ENCODE measurements at places on chromosomes 1 and 21.

GRCh38 chr21:38352536-38353219 lies 95.9 kb downstream of the KCNJ15 start:
- DNase-seq: peak; percentile 79

DNA sequence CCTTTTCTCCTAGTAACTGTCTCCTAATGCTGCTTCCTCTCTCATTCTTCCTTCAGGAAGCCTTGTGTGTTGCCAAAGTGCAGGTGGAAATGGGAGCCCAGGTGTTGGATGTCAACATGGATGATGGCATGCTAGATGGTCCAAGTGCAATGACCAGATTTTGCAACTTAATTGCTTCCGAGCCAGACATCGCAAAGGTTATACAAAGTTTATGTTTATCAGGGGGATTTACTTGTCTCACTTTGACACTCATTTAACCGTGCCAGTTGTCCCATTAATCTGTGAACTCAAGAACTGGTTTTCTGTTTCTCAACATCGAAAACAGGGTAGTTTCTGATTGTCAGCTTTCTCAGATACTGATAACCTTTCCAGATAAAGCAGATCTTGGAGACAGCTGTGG lies 40.4 kb downstream of the MTR start:
- DNase-seq: no peak

- no peak for DNase-seq
These were observed 62.2 kb upstream of the ATP1B1 start for GRCh38 chr1:169044296-169044695.

DNA sequence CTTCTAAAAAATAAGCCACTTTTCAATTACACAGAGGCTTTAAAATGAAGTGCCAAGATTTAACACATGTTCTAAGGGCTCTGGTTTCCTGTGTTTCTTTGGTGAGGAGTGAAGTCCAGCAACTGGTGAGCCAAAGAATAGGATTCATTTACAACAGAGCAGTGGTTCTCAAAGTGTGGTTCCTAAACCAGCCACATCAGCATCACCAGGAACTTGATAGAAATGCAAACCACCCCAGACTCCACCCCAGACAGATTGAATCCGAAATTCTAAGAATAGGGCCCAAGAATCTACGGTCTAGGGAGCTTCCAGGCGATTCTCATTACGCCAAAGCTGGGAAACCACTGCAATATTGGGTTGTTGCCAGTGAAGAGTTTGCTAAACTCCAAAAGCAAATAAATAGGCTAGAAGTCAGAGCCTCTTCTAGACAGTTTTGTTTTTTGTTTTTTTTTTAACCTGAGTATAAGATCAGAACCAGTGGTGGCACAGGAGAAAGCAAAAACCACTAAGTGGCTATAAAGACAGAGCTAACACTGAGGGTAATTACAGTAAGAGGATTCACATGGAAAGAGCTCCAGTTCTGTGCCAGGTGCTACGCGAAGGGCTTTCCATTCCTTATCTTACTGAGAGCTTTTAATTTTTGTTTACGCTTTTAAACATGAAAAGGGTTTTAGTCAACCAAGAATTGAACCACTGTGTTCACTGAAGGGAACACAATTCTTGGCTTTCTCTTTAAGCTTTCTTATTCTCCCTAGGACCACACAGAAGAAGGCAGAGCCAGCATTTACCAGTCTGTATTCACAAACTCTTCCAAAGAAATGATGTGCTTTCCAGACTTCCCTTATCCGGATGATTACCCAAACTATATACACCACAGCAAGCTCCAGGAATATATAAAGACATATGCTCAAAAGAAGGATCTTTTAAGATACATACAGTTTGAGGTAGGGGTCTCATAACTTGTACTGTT lies 42.4 kb upstream of the FMO2 start:
- DNase-seq: peak; percentile 49

GRCh38 chr1:102191723-102192122 lies 195.0 kb upstream of the OLFM3 start:
- no peak for DNase-seq

- peak; percentile 86 for DNase-seq
These were observed 24.9 kb upstream of the KIRREL1 start for GRCh38 chr1:157968508-157968907.

DNA sequence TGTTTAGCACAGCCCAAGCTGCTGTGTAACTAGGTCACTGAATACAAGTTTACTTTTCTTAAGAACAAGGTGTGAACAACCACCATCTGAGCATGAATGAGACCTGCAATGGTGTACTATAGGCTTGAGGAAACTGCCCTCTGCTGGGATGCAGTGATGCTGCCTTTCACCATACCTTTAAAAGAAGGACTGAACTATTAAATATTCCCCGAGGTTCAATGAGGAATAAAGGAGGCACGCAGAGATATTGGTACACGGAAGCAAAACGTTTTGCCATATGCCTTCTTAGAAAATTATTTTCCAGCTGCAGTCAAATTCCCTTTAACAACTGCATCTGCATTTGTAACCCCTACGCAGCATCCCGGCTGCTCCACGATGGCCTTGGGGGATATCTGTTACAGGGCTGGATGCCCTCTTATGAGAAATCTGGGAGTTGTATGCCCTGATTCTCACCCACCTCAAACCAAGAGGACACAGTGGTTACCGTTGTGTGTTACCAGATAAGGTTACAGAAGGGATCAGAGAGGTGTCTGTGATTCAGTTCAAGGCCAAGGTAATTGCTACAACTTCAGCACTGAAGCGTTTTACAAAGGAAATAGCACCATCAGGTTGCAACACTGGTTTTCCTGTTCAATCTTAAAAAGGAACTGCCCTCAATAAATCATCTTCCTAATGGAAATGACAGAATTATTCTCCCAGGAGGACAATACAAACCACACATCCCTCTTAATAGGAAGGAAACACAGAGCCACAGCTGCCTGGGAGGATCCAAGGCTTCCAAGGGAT lies 470.5 kb downstream of the LTN1 start:
- peak; percentile 41 for DNase-seq

DNA sequence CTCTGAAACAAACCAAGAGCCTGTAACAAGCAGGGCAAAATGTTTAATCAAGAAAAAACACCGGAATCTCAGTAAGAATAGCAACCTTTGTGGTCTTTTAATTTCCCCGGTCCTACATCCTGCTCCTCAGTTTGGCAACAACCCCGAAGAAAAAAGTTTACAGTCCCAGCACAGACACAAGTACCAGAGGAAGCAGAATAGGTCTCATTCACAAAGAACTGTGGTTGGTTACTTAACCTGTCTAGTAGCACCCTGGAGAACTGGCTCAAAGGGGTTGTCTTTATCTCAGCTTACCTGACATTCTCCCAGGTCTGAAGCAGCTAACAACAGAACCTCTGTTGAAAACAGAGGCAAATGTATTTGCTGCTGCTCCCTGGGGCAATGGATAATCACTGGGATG lies 399.3 kb downstream of the AJAP1 start:
- DNase-seq: no peak

GRCh38 chr1:21781815-21782348 lies 1.1 kb downstream of the USP48 start:
- DNase-seq: peak; percentile 29

GRCh38 chr1:61081144-61081685 lies 1.1 kb upstream of the NFIA start:
- peak; percentile 23 for DNase-seq

DNA sequence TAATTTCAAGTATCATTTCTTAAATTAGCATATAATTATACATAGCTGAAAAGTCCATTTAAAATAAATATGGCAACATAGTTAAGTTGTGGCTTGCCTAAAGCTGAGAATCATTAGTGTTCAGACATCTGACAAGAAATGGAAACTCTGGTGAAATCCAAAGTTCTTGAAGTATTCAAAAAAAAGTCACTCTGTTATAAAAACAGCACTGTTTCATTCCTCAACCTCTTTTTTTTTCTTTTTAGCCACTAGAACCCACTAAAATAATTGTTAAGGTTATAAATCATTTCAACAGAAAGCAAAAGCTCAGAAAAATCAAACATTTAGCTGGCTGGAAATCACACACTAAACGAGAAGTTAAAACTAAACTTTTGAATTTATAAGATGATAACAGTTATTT lies 476.7 kb downstream of the LTN1 start:
- DNase-seq: no peak

DNA sequence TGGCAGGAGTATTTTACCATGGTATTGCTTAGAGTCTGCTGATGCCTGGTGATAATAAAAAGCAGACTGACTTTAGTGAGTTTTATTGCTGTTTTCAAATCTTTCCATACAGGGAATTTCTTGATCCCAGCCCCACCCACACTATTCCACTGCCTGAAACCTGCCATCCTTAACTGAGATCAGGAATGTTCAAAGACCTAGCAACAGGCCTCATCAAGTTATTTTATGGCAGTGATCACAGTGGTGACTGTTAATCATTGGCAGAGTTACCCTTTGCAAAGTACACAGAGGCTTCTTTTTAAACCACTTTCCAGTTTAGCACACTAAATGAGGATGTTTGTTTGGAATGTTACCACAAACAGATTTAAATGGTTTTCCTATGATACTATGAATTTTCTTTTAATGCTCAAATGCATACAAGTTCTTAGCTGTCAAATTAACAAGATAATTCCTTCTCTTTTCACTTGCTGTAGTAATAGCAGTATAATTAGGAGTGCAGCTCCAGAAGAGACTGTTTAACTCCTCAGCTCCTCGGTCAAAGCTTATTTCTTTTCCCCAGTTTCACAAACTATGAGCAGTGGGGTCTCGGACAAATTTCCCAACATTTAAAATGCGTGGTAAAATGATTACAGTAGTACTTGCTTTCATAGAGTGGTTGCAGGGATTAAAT lies 69.9 kb upstream of the USP25 start:
- no peak for DNase-seq

GRCh38 chr1:30607723-30608122 lies 115.7 kb downstream of the MATN1 start:
- no peak for DNase-seq

DNA sequence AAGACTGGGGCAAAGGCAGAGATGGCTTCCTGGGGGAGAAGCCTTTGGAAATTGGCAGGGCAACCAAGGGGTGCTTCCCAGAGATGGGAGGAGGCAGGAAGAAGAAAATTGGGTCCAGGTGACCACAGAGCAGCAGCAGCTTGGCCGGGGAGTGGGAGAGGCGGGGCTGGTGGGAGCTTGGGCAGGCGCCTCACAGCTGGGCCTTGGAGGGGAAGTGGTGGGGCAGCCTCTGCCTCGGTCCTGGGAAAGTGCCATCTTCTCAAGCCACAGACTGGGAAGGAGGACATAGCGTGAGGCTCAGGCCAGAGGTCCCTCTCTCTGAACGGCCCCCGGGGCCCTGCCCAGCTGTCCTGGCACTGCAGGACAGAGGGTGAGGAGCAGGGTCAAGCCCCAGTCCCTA lies 24.0 kb upstream of the WASF2 start:
- DNase-seq: no peak

- no peak for DNase-seq
These were observed 21.5 kb downstream of the GFI1 start for GRCh38 chr1:92465256-92465647.

DNA sequence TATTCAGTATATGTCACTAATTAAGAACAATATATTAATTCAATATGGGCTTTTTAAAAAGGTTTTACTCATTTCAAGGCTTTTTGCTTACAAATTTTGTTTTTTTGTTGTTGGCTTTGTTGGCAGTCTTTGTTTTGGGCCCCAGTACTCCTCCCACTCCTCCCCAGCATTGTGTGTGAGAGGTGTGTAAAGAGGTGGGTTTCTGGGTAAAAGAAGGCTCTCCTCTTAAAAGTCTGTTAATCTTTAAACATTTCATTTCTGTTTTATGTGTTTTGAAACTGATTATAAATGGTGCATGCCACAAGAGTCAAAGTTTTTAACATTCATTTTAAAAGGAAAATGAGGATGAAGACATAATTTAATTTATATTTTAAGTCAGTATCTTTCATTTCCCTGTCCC lies 79.6 kb downstream of the SASS6 start:
- DNase-seq: no peak

DNA sequence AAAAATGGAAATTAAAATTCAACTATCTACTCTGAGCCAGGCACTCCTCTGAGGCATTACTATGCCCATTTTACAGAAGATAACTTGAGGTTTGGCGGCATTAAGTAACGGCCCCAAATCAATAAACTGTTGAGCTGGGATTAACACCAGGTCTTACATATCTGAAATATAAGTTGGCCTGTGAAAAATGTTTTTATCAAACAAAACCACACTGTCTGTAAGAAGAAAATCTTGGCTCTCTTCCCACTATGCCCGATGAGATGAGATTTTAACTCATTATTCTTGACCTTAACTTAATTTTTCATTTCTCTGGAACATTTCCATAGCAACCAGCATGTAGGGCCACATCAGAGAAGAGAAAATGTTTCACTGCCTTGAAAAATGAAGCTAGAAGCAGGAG lies 21.8 kb downstream of the RC3H1 start:
- no peak for DNase-seq

- no peak for DNase-seq
These were observed 42.9 kb downstream of the PTBP2 start for GRCh38 chr1:96764469-96764868.

- DNase-seq: no peak
These were observed 363.0 kb downstream of the SETD4 start for GRCh38 chr21:35697321-35697808.

- no peak for DNase-seq
These were observed 415 bp upstream of the F11R start for GRCh38 chr1:161021165-161021969.

DNA sequence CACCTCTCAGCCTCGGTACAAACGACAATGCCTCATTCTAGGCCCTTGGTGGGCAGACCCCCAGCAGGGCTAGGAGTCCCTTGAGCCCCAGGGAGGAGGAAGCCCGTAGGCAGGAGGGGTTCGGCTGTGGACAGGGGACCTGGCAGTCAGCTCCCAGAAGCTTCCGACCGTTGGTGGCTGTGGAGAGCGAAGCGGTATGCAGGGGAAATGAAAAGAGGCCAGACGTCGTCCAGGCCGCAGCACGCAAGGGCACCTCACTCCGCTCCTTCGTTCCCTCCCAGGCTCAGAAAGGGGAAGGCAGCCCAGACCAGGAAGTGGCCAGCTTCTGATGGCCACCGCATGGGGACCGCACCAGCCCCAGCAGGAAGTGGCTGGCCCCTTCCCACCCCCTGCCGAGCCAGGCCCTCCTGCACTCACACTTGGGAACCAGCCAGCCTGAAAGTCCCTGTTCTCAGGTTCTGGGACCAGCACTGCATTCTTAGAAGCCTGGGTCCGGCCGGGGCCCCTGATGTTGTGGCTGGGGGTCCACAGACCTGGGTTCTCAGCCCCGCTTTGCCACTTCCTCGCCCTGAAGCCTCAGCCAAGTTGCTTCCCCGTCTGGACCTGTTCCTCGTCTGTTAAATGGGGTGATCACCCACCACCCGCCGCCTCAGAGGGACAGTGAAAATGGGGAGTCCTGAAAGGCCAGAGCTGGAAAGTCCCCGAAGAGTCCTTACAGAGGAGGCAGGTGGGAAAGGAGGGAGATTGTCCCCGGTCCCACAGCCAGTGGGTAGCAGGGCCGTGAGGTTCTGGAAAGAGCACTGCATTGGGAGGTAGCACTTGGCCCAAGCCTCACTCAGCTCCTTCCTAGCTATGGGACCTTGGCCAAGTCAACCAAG lies 104.0 kb upstream of the RUNX3 start:
- no peak for DNase-seq

DNA sequence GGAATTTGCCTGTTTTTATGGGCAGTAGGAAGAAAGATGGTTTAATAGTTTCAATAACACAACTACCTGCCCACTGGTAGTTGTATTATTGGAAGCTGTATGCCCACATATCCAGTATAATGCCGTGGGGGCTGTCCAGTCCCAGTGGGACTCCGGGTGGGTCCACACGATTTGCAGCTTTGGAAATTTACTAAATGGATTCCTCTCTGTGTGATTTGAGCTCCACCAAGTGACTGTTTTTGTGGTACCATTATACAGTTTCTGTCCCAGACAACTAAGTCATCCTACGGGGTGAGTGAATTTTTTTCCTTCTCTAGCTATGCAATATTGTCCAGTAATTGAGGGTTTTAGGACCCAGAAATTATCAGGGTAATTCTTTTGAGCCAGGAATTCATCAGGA lies 86.8 kb downstream of the PLA2G4A start:
- no peak for DNase-seq

GRCh38 chr21:23876925-23877558 lies 1730.2 kb downstream of the MRPL39 start:
- DNase-seq: no peak
